ENCODE measurements at places on chromosomes 13 and 19.

GRCh38 chr13:33197541-33197971, 88.0 kb downstream of the STARD13 start:
- DNase-seq, result no peak

- DNase-seq, result no peak
These were observed 64.1 kb downstream of the KLF12 start for GRCh38 chr13:74070065-74070464.

DNA sequence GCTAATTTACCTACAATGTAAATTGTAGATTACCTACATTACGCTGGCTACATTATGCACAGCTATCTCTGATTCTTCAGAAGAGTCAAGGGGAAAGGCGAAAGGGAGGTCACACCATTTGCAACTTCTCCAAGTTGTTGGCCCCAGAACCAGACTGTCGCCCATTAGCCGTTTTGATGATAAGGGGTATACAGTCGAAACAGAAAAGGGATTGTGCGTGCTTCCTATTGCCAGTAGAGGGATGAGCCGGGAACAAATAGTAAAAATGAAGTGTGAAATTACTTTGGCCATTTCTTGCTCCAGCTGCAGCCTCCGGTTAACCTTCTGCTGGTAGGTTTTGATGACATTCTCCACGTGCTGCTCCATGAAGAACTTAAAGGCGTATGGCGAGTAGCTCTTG, 73.8 kb downstream of the LATS2 start:
- no peak for DNase-seq

DNA sequence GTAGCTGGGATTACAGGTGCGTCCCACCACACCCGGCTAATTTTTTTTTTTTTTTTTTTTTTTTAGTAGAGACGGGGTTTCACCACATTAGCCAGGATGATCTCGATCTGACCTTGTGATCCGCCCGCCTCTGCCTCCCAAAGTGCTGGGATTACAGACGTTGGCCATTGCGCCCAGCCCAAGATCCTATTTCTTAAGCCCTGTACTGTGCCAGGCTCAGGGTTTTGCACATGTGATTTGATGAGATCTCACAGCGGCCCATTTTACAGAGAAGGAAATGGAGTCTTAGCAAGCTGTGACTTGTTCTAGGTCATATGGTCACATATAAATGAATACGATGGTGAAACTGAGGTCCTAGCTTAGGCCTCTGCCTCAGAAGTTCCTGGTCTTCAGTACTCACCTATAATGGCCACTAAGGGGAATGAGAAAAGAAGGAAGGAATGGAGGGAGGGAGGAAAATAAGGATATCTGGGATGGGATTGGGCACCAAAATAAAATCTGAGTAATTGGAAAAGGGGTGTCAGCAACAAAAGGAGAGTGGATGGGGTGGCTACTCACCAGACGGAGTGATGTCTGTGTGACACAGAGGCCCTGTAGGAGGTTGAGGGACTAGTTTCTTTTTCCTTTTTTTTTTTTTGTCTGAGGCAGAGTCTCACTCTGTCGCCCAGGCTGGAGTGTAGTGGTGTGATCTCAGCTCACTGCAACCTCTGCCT, 1.3 kb downstream of the OSCAR start:
- DNase-seq, result no peak

GRCh38 chr19:12705169-12705568, 8.7 kb upstream of the FBXW9 start:
- DNase-seq, result no peak

- DNase-seq, result no peak
These were observed 67.1 kb upstream of the TSC22D1 start for GRCh38 chr13:44643256-44643655.

- no peak for DNase-seq
These were observed 154.3 kb downstream of the SIPA1L3 start for GRCh38 chr19:38061294-38061693.

GRCh38 chr19:46915386-46915785, 54.6 kb downstream of the ARHGAP35 start:
- no peak for DNase-seq

GRCh38 chr19:41441321-41441945, 1.5 kb upstream of the ERICH4 start:
- DNase-seq, result no peak

- DNase-seq, result no peak
These were observed 278.8 kb downstream of the TSHZ3 start for GRCh38 chr19:31070146-31071065.

DNA sequence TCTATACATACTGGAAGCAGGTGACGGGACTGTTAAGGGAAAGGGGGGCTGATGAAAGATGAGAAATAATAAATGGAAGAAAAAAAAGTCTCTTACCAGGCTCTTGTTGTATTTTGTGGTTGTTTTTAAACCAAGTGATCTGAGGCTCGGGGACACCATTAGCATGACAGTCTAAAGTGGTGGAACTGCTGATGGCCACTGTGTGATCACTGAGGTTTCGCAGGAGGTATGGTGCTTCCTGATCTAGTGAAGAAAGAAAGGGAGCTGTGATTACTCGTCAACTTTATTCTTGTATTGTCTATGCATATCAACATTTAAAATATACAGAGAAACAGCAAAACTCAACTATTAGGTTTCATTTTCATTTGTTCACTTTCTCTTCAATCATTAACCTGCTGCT, 110.1 kb downstream of the FLT1 start:
- no peak for DNase-seq

DNA sequence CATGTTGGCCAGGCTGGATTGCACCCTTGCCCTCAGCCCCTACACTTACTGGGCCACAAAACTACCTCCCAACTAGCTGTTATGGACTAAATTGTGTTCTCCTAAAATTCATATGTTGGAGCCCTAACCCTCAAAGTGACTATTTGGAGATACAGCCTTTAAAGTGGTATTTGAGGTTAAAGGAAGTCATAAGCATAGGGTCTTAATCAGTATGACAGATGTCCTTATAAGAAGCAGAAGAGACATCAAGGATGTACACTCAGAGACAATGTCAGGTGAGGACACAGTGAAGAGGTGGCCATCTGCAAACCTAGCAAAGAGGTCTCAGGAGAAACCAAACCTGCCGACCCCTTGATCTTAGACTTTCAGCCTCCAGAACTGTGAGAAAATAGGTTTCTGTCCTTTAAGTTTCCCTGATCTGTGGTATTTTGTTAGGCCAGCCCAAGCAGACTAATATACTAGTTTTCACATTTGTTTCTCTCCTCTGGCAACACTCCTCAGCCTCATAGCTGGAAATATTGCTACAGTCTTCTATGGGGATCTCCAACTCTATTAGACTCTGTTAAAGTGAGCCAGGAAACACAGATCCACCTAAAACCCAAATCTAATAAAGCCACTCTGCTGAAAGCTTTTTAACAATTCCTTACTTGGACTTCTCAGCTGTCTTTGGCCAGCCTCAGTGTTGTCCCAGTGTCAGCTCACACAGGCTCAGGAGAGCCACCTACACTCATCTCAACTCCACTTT, 256.5 kb downstream of the TBC1D4 start:
- no peak for DNase-seq

DNA sequence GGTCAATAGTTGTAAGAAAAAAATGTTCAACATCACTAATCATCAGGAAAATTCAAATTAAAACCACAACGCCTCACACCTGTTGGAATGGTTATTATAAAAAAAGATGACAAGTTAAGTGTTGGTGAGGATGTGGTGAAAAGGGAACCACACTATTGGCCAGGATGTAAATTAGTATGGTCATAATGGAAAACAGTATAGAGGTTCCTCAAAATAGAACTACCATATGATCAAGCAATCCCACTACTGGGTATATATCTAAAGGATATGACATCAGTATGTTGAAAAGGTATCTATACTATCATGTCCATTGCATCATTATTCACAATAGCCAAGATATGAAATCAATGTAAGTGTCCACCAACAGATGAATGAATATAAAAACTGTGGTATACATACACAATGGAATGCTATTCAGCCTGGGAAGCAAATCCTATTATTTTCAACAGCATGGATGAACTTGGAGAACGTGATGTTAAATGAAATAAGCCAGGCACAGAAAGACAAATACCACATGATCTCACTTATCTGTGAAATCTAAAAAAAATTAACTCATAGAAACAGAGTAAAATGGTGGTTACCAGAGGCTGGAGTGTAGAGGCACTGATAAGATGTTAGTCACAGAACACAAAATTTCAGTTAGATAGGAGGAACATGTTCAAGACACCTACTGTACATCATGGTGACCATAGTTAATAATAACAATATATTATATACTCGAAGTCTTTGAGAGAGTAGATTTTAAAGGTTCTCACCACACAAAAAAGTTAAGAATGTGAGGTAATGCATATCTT, 56.6 kb downstream of the TBC1D4 start:
- no peak for DNase-seq

Data from vagina (tissue), 2 donors.